Activated CD8-positive, alpha-beta T cell treated with anti-CD3 and anti-CD28 coated beads for 36 hours (primary cell): ENCODE measurements at places on chromosomes 3 and 15. TPM values are rescaled to one million over a fixed set of nuclear protein-coding genes. Genes with fewer than 3 reads are reported as not detected.
A peak's percentile ranks its signal among the peaks of the same experiment; 100 is the strongest.

IL17RE gene
- 1.2 TPM for total RNA-seq

SLC6A6 gene
- total RNA-seq: 43.4 TPM

SLC28A1 gene
- total RNA-seq: not detected

LNP1 gene
- total RNA-seq: 2.5 TPM

PLA2G4F gene
- total RNA-seq: not detected

LEKR1 gene
- total RNA-seq: 0.40 TPM

TMC3 gene
- not detected for total RNA-seq

LCMT2 gene
- 9.2 TPM for total RNA-seq

DNA sequence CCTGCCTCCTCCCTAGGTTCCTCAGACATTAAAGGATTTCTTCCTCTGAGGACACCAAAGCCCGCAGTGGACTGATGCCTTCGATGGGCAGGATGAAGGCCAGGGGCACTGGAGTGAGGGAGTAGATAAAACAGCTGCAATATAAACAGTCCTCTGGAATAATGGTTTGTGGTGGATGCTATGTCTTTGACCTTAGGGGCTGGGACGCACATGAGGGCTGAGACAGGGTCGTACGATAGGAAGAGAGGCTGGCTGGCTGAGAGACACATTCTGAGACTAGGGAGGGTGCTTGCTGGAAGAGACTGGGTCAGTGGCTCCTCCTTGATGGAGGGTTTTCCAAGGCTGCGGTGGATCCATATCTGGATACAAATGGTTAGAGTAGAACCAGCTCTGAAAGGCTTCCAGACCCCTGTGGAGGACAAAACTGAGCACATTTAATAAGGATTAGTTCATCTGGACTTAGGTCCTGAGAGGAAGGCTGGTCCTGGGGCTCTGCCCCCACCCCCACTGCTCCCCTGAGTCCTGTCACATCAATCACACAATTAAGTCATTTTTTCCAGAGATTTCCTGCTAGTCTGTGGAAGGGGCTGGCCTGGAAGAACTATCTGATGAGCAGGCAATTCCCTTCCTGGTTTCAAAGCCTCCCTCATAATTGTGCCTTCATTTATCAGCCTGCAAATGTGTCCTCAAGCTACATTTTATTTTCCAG is 15.8 kb downstream of the TBC1D21 start:
- H3K4me3 ChIP-seq: no peak overlapping the region
- H3K27me3 ChIP-seq: peaks cover 3% of the 10 kb centered on the region
- DNase-seq: no peak
- H3K4me1 ChIP-seq: no peaks in the 10 kb centered on the region

DNA sequence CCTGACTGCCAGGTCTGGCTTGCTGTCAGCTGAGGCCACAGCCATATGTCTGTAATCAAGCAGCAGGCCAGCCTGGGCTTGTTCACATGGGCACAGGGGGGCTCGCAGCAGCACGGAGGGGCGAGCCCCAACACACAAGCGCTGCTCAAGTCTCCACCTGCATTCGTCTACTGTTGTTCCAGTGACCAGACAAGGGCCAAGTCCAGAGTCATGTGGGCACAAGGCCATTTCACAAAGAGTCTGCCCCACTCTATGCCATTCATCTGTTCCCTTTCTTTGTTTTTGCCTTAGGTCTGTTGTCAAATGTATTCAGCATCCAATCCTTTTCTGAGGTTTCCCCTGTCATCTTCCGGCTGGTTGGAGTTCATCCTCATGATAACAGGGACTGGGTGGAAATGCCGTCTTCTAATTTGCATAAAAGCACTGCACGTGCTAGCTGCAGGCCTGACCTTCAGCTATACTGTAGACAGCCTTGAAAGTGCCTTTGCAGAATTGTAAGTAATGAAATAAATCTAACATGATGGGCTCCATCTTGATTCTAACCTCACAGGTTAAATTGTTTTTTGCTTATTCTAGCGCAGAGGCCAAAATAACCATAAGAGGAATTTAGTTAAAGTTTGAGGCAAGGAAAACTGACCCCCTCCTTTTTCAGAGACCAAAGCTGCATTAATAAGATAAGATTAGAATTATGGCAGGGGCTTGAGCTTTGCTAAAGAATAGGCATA is 28.6 kb upstream of the KBTBD12 start:
- H3K27ac ChIP-seq: no peak overlapping the region
- H3K27me3 ChIP-seq: peaks cover 5% of the 10 kb centered on the region
- H3K4me1 ChIP-seq: peaks cover 8% of the 10 kb centered on the region
- H3K4me3 ChIP-seq: no peak overlapping the region
- peaks cover 6% of the 10 kb centered on the region for H3K36me3 ChIP-seq

GRCh38 chr3:72347819-72348319 is 500.4 kb downstream of the SHQ1 start:
- DNase-seq: peak; percentile 22
- H3K27ac ChIP-seq: no peak overlapping the region

- no peaks in the 10 kb centered on the region for H3K27me3 ChIP-seq
- peaks cover 32% of the 10 kb centered on the region for H3K4me1 ChIP-seq
- peak overlapping the region; percentile 59 for H3K27ac ChIP-seq
- H3K4me3 ChIP-seq: peak overlapping the region; percentile 86
Observed at GRCh38 chr3:172040078-172040980, 951 bp downstream of the FNDC3B start.

DNA sequence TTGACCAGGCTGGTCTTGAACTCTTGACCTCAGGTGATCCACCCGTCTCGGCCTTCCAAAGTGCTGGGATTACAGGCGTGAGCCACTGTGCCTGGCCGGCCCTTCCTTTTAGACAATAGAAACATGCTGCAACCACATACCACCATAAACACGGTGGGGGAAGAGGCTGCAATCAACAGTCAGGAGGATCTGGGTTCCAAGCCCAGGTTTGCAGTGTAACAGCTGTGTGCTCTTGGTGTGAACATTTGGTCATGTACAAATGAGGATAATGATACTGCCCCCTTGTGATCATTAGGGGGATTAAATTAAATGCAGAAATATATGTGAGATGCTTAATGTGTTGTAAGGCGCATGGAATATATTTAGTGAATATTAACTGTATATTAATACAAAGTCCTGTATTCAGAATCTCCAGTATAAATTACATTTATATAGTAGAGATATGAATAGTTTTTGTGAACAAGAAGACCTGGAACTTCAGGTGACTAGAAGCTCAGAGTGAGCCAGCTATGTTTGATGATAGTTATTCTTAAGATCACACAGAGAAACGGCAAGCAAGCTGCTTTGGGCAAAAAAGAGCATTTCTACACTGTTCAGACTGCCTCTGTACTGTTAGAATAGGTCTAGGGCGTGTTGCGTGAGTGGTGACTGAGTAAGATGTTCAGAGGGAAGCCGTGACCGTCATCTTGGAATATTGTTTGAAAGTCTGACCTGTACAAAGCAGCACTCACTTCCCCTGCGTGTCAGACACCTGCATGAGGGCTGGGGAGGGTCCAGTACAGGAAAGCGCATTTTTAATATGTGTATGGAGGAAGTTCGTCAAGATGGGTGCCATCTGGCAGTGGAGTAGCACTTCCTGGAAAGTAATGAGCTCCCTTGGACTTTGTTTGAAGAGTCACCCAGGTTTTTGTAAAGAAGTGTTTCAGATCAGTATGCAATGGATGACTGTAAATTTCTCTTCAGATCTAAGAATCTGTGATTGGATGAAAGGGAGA is 125.8 kb downstream of the PGPEP1L start:
- DNase-seq: peak; percentile 14
- H3K36me3 ChIP-seq: no peaks in the 10 kb centered on the region
- no peaks in the 10 kb centered on the region for H3K27me3 ChIP-seq
- no peak overlapping the region for H3K27ac ChIP-seq
- H3K4me3 ChIP-seq: no peak overlapping the region

GRCh38 chr15:81002331-81003096 is 1.8 kb downstream of the TLNRD1 start:
- H3K27me3 ChIP-seq: no peaks in the 10 kb centered on the region
- H3K27ac ChIP-seq: peak overlapping the region; percentile 63
- H3K4me1 ChIP-seq: peaks cover 50% of the 10 kb centered on the region
- DNase-seq: no peak
- peaks cover 23% of the 10 kb centered on the region for H3K36me3 ChIP-seq
- H3K4me3 ChIP-seq: peak overlapping the region; percentile 94

GRCh38 chr15:75054172-75054897 is 30.9 kb downstream of the PPCDC start:
- H3K4me1 ChIP-seq: no peaks in the 10 kb centered on the region
- H3K4me3 ChIP-seq: no peak overlapping the region
- H3K27ac ChIP-seq: no peak overlapping the region
- H3K27me3 ChIP-seq: no peaks in the 10 kb centered on the region

GRCh38 chr15:38247336-38247735 is 5.3 kb upstream of the SPRED1 start:
- peaks cover 55% of the 10 kb centered on the region for H3K27me3 ChIP-seq
- no peaks in the 10 kb centered on the region for H3K36me3 ChIP-seq
- no peak for DNase-seq
- H3K4me3 ChIP-seq: no peak overlapping the region

- H3K4me3 ChIP-seq: no peak overlapping the region
- DNase-seq: no peak
- no peaks in the 10 kb centered on the region for H3K4me1 ChIP-seq
- H3K36me3 ChIP-seq: no peaks in the 10 kb centered on the region
- no peak overlapping the region for H3K27ac ChIP-seq
Observed at GRCh38 chr3:40843851-40844548, 319.2 kb downstream of the ZNF621 start.
